ENCODE measurements at places on chromosomes 5 and 9. TPM values are rescaled to one million over a fixed set of nuclear protein-coding genes. Genes with fewer than 3 reads are reported as not detected.

- no peak for DNase-seq
Observed at GRCh38 chr5:65037831-65038815, 269.4 kb downstream of the CWC27 start.

- peak; percentile 62 for DNase-seq
Observed at GRCh38 chr9:114163517-114163951, 8.2 kb downstream of the COL27A1 start.

DNA sequence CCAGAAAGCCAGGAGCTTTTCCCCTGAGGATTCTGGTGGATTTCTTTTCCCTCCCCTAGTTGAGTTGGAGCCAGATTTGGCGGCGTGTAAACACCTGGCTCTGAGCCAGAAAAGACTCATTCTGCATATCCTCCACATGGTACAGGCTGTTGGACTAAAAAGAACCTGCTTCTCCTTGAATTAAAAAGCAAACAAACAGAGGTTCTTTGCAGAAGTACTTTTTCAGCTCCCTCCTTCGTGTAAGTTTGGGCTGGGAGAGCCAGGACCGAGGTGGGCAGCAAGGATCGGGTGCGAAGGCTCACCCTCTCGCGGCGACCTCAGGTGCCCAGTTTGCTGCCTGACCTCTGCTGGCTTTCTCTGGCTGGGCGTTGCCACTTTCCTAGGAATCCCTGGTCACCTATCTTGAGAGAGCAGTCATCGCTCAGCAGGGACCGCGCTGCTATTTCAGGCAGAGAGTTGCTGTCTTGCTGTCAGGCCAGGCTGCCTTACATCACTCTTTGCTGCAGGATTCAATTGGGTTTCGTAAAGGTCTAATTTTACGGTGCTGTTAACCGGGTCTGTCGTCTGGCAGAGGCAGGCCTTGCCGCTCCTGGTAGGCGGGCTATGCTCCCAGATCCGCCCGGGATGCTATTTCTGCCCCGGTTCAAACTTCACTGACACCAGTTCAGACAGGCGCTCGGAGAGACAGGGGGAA lies 3.2 kb downstream of the PAPPA start:
- peak; percentile 68 for DNase-seq

DNA sequence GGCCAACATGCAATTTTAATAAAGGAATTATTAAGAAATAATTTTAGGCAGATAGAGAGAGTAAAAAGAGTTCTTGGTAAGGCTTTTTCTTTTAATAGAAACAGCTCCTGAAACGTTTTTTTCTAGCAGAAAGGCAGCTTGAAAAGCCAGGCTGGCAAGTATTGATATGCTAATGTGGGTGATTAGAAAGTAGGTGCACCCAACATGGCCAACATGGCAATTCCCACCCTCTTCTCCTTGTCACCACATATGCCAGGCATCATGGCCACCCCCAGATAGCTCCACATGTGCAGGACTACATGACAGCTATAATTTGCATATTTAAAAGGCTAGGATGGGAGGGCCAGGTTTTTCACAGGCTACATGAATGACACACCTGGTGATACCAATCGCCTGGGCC lies 615.2 kb downstream of the PTPRD start:
- DNase-seq = no peak

DNA sequence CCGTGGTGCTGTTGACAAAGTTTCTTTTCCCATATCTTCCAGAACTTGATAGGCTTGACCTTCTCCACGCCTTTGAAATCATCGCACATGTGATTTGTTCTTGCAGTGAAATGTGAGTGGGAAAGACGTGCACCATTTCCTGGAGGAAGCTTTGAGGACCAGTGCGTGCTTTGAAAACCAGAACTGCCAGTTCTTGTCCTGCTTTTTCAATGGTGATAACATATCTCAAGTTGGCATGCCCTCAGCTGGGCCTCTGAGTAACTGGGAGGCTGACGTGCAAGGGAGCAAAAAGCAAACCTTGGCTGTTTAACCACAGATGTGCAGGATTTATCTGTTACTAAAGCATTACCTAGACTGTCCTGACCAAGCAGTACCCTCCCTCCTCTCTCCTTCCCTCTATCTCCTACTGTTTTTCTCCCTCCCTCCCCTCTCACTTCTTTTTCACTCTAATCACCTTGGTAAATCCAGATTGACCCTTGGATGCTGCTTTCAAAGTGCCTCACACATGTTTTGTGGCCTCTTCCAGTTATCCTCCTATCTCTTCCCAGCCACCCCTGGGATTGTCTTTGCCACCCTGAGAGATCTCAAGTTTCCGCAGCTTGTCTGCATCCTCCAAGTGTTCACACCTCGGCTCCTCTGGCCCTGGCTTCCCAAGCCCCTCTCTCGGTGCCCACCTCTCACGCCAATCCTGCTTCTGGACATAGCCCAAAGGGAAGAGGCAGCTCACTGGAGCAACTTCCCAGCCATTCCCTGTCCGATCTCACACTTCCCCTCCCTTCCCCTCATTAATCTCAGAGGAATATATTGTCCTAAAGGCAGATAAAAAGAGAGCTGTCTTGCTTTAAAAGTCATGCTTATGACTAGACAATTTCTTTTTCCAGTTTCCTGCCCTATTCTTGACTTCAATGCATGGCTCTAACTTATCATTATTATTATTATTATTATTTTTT lies 198.3 kb downstream of the ERCC6L2 start:
- no peak for DNase-seq

DNA sequence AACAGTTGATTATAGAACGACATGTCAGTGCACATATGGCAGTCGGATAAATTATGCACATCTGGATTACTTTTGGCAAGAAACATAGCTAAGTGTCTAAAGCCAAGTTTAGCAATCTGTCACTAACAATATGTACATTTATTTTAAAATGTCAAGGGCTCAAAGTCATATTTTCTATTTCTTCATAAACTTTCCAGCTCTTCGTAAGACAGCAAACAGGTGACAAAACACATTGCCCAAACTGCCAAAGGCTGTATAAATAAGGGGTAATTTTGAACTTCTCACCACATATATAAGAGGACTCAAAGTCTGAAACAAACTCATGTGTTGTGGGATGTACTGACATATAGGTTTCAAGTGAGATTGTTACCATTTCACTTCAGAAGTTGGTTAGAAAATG lies 237.2 kb downstream of the ARL15 start:
- no peak for DNase-seq

- DNase-seq = no peak
Observed at GRCh38 chr9:121849554-121849953, 198.1 kb downstream of the DAB2IP start.

DNA sequence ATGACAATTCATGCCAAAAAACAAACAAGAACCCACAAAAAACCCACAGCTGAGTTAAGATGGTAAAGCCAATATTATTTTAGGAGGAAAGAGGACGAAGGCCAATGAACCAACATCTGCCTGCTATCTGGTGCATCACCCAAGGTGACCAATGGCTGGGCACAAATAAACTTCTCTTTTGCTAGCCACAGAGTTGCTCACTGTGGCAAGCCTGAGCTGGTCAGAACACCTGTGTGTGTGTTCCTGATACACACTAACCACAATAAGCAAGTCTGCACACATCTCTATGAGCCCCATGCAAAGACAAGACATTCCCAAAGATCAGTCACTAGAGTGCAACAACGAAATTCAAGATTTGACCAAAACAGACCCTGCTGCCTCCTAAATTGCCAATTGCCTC lies 63.1 kb downstream of the RNF38 start:
- DNase-seq = no peak

DNA sequence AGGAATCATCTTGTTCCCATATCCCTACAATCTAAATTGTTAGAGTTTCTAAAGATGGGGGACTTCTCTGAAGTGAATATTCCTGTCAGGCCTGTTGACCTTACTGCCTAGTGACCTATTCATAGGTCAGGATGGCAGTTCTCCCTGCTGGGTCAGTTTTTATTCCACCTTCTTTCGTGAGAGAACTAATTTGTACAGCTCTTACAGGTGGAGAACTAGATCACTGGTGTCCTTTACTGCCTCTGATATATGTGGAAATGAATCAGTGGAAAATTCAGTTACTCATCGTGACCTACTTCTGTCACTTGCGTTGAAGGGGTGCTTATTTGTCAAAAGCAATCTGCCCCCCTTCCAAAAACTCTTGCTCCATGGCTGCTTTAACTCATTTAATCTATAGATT lies 164.9 kb downstream of the CD180 start:
- no peak for DNase-seq

DNA sequence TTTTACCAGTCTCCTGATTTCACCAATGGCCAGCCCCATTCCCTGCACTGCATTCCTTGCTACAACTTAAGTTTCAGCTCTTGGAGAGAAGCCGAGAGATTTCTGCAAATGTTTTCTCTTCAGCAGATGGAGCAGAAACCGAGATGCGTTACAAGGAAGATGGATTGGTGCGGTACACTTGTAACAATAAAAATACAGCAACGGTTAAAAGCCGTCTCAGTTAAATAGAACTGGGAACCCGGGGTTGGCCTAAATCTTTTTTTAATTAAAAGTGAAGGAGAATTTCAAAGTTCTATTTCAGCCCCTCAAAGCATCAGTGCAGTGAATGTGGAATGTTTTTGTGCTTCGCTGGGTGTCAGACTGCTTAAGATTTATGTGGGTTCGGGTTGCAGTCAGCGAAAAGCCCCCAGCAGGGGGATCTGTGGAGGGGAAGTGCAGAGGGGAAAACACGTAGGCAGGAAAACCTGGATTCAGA lies 19.8 kb downstream of the BRINP1 start:
- DNase-seq = no peak

DNA sequence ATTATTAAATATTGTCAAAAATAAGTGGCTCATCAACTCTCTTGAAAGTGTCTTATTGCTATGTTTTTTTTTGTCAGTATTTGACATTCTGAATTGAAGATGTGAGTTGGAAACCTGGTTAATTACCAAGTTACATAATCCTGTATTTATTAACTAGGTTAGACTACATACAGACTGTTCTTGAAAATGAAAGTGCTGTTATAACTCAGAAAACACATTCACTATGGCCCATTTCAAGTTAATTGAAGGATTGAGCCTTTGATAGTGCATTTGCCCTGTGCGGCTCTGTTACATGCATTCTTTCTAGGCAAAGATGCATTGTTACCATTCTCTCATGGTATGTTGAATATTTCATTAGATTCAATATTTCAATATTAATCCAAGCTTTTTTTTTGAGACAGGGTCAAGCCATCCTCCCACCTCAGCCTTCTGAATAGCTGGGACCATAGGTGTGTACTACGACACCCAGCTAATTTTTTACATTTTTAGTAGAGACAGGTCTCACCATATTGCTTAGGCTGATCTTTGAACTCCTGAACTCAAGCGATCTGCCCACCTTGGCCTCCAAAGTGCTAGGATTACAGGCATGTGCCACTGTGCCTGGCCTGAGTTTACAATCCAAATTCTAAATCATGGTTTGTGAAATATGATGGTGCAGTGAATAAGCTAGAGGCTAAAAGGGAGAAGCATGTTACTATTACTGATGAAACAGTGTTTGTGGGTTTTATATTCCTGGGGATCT lies 10.0 kb downstream of the CTNNA1 start:
- no peak for DNase-seq

- no peak for DNase-seq
Observed at GRCh38 chr5:136094913-136095641, 37.6 kb upstream of the SMAD5 start.

DNA sequence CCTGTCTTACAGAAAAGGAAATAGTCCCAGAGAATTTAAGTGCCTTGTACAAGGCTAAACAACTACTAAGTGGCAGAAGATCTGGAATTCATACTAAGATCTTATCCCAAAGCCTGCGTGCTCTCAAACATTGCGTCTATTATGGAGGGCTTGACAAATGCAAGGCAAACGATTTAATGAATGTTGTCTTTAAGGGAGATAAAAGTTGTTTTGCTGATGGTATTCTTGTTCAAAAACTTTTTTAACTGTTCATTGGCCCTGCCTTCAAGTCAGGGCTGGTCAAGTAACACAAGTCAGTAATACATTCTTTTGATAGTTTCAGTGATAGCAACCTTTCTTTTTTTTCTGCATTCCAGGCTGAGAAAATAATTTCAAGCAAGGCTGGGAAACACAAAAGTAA lies 1.7 kb upstream of the SLC38A9 start:
- no peak for DNase-seq

DNA sequence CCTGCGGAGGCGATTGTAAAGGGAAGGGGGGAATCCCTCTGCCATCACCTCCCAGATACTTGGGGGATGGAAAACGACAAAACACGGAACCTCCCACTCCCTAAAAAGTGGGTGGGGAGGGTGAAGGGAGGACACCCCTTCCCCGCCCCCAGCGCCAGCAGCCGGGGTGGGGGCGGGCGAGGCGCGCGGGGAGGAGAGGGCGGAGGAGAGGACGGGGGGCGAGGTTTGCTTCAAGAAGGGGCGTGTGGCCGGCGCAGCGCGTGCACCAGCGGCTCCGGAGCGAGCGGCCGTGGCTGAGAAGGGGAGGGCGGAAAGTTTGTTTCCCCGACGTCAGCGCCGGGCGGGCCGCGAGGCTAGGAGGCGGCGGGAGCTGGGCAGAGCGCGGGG lies at the start of gene PRRX2:
Gene PRRX2 (plus strand): TSS at position 259 of the 387 bp plus-strand sequence. CDS start 221 bp downstream, outside the sequence.
- no peak for DNase-seq

DNA sequence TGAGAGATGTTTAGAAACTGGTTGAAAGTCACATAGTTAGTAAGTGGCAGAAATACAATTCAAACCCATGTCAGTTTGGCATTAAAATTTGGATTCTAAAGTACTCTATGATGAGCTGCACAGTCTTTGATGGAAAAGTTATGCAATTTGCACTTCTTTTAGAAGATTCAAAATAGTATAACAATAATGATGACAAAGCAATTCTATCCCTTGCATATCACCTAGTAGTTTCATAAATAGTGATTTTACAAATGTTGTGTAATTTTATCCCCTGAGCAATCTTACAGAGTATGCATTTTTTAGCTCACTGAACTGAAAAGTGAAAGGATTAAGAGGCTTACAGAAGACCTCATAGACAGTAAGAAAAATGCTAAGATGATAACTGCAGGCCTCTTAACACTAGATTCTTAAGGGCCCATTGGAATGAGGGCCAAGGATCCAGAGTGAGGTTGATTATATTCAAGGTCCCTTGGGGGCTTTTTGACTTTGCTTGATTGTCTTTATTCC lies 3.7 kb downstream of the C5orf46 start:
- no peak for DNase-seq

DNA sequence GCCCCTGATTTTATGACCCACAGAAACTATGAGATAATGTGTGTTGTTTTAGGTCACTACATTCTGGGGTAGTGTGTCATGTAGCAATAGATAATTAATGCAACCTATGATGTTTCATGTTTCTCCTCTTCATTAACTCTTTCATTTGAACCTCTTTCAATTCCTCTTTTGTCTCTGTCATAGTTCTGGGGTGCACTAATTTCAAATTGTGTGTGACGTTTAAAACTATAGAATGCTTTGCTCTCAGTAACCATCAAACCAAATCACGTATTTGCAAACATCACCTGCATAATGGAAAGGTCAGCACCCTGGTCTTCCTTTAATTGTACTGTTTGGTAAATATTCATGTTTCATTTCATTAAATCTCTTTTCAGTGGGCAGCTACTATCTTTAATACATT lies 621.6 kb downstream of the TLR4 start:
- DNase-seq = no peak

- no peak for DNase-seq
Observed at GRCh38 chr5:142973932-142974331, 203.8 kb downstream of the ARHGAP26 start.

The IL7R gene
- polyA plus RNA-seq = 8.6 TPM

The ASS1 gene
- 33.2 TPM for polyA plus RNA-seq

The ST8SIA4 gene
- polyA plus RNA-seq = 9.8 TPM

The NPR3 gene
- 45.7 TPM for polyA plus RNA-seq

The OBP2B gene
- polyA plus RNA-seq = not detected

Data from right lung (tissue), 10 donors.